ENCODE measurements at places on chromosomes 16 and 17.

- DNase-seq: no peak
Measured at GRCh38 chr16:46720619-46721018, 27.5 kb downstream of the MYLK3 start.

DNA sequence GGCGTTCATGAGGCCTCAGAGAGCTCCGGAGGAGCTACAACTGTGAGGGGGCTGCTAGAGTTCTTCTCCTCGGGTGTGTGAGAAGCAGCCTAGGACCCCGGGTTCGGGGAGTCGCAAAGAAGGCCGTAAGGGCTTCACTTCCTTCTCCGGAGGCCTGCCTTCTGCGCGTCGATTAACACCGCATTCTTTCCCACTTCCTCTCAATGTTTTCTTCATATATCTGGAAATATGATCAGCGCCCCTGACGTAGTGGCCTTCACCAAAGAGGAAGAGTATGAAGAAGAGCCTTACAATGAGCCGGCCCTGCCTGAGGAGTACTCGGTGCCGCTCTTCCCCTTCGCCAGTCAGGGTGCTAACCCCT is 449 bp downstream of the SMCR8 start:
- no peak for DNase-seq

GRCh38 chr16:72848028-72848400 is 199.9 kb downstream of the ZFHX3 start:
- DNase-seq: no peak

- DNase-seq: no peak
Measured at GRCh38 chr17:9443811-9444210, 131.8 kb downstream of the STX8 start.

GRCh38 chr17:48594538-48595277 is 1.1 kb upstream of the HOXB5 start:
- no peak for DNase-seq

GRCh38 chr17:38908676-38909181 is 16.7 kb upstream of the LASP1NB start:
- DNase-seq: peak; percentile 50

GRCh38 chr16:64159976-64160375 is 961.9 kb downstream of the CDH11 start:
- no peak for DNase-seq

DNA sequence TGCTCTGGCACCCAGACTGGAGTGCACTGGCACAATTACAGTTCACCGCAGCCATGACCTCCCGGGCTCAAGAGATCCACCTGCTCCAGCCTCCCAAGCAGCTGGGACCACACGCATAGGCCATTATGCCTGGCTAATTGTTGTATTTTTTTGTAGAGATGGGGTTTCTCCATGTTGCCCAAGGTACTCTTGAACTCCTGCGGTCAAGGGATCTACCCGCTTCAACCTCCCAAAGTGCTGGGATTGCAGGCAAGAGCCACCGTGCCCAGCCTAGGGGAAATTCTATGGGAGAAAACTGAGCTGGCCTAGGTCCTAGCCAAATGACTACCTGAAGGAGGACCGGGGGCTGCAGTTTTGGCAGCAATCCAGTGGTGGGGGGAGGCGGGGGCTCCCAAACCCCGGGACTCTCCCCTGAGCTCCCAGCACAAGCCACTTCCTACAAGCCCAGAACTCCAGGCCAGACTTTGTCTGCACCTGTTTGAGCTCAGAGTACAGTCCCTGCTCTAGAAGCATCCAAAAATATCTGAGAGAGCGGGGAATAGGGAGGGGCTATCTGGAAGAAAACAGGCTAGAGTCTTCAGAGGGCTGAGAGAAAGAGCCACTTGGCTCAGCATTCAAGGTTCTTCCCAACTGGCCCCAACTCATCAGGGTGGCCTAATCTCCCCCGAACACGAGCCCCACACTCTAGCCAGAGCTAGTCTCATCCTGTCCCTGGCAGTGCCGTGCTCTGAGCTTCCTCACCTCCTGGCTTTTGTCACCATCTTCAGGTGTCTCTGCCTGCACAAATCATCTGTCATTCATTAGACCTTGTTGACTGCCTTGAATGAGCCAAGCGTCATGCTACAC is 9.1 kb downstream of the SRL start:
- DNase-seq: no peak

DNA sequence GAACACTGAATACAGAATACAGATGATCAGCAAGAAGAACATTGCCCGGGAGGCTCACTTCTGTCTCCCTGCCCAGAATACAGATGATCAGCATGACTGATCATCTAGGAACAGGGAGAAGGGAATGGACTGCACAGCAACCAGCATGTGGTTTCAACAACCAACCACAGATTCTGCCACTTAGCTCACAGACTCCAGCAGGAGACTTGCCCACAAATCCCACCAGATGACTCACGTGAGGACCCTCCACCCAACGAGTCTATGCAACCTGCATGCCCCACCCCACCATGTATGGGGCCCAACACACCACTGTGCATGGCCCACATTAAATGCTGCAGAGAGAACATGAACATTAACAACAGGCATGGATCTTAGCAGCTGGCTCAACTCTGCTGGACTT is 36.1 kb upstream of the ALOX12 start:
- DNase-seq: no peak

DNA sequence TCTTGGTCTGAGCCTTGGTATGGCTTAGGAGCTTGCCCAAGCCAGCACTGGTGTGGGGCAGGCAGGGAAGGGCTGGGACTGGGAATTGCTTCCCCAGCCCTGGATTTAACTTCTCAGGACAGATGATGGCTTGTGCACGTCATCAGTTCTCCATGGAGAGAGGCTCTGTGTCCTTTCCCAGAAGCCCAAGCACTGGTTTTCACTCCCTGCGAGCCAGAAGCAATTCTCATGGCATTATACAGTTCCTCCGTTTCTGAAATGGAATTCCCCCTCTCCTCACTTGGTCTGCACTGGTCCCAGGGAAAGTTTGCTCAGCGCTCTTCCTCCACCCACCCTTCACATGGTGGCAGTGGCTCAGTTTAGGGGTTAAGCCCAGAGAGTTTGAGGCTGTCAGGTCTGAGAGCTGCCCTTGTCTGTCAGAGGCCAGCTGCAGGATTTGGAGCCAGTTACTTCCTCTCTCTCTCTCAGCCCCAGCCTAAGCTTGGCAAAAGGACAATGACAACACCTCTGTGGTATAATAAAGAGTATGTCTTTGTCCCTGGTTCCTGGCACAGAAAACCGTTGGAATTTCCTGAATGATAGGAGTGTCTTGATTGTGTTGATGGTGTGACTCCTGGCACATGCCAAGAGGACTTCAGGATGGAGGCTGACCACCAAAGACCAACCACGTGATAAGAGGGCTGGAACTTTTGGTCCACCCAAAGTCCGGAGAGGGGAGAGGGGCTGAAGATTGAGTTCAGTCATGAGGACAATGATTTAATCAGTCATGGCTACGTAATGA is 219.6 kb upstream of the TNRC6C start:
- no peak for DNase-seq

- DNase-seq: peak; percentile 92
Measured at GRCh38 chr17:18377437-18378204, at the start of gene EVPLL. TSS of gene EVPLL (plus strand) at chr17:18377778. CDS start at chr17:18380938, 3,160 bp downstream.

GRCh38 chr16:71319999-71320398 is 30.8 kb upstream of the CMTR2 start:
- no peak for DNase-seq

DNA sequence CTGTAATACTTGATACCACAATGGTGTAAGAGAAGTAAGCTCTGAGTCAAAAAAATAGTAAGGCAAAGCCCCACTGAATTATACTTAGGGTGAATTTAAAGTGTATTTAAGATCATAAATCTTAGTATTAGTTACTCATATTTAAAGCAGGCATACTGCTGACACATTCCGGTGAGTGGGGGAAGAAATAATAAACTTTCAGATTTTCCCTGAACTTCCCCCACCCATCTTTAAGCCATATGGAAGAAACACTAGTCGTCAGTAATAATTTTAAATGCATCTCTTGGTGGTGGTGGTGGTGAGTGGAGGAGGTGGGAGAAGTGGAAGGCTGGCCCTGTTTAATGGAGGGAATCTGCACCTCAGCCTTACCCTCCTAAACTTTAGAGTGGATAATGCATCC is 20.5 kb downstream of the MPHOSPH6 start:
- no peak for DNase-seq

DNA sequence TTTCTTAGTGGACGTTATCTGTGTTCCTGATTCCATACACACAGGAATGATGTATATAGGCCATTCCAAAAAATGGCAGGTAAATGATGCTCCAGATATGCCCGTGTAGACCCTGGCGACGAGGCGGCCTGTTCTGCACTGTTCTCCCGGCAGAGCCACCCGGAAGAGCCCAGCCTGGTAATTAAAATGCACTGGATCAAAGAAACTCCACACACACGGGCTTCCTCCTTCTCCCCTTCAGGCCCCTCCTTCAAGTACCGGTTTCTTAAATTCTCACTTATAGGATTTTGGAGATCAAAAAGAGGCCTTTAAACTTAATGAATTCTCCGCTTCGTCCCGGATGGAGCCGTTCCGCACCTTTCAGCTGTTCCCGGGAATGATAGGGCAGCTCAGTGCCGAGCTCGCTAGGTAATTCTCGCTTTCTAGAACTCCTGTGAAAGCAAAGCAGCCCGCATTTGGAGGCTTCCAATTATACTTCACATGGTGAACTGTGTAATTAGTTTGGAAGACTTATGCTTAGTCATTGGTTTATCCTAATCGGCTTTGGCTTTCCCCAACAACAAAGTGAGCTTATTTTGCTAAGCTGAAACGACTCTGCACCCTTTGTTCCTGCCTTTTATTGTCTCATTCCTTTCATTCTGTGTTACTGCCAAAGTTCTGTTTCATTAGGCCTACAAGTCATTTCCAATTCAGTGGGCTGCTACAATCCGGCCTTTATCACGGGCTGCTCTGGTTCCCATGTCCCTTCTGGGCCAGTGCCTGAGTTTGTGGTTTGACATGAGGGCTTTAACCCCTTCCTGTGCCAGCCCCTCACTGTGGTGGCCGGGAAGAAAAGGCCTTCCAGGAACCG is 150.0 kb downstream of the MSI2 start:
- DNase-seq: no peak

GRCh38 chr17:17531156-17531555 is 35.0 kb upstream of the RASD1 start:
- DNase-seq: no peak

DNA sequence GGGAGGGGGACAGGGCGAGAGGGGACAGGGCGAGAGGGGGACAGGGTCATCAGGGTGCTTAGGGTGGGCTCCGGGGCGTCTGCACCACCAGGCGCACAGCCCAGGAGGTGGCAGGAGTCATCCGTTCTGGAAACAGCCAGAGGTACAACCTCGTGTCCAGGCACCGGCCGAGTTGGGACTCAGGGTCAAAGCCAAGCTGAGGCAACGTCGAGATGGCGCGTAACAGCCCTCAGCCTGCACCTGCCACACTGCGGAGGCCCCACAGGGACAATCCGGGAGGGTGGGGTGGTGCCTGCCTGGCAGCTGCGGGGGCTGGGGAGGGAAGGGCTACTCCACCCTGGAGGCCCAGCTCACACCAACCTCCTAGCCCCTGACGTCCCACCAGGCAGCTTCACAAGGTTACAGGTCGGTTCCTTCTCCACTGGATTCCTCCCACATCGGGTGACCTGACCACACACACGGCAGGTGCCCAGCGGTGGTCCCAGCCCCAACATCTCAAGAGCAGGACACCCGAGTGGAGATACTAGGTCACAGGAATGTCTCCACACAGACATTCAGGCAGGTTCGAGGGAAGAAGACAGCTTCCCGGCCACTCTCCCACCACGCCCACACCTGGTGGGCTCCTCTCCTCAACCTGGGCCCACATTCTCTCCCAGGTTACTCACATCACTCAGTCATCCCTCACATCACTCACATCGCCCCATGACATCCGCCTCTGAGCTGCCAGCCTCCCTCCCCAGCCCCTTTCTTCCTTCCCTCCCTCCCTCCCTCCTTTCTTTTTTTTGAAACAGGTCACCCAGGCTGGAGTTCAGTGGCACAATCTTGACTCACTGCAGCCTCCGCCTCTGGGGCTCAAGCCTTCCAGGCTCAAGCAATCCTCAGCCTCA is 47.3 kb downstream of the RPH3AL start:
- peak; percentile 55 for DNase-seq

GRCh38 chr16:78571898-78572358 is 472.5 kb downstream of the WWOX start:
- no peak for DNase-seq

GRCh38 chr16:72443809-72444208 is 271.9 kb upstream of the PMFBP1 start:
- DNase-seq: no peak

- DNase-seq: no peak
Measured at GRCh38 chr16:15701975-15702970, 52.2 kb downstream of the NDE1 start.

- DNase-seq: no peak
Measured at GRCh38 chr17:44071198-44071520, 624 bp downstream of the G6PC3 start.

- DNase-seq: peak; percentile 60
Measured at GRCh38 chr17:81500047-81500446, 12.6 kb downstream of the ACTG1 start.

DNA sequence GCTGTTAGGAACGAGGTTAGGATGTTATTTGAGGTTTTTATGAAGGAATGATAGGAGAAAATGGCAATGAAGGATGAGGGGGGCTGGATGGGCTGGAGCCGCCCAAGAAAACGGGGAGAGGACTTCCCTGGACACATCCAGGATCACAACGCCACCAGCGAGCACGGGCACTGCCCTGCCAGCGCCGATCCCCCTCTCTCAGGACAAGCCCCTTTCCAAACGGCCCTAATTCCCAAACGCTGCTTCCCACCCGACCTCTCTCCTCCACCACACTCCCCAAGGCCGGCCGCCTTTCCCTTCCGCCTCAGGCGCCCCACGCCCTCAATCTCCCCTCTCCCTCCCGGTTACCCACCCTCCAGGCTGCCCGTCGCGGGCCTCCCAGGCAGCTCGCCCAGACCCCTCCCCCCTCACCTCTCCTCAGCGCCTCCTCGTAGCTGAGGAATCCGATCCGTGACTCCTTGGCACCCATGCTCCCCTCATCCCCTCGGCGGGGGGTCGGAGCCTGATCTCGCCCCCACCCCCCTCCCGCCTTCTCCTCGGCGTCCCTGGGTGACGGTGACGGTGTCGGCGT is 377 bp downstream of the USP32 start:
- no peak for DNase-seq

- peak; percentile 67 for DNase-seq
Measured at GRCh38 chr17:20073055-20073979, 64.2 kb downstream of the SPECC1 start.

DNA sequence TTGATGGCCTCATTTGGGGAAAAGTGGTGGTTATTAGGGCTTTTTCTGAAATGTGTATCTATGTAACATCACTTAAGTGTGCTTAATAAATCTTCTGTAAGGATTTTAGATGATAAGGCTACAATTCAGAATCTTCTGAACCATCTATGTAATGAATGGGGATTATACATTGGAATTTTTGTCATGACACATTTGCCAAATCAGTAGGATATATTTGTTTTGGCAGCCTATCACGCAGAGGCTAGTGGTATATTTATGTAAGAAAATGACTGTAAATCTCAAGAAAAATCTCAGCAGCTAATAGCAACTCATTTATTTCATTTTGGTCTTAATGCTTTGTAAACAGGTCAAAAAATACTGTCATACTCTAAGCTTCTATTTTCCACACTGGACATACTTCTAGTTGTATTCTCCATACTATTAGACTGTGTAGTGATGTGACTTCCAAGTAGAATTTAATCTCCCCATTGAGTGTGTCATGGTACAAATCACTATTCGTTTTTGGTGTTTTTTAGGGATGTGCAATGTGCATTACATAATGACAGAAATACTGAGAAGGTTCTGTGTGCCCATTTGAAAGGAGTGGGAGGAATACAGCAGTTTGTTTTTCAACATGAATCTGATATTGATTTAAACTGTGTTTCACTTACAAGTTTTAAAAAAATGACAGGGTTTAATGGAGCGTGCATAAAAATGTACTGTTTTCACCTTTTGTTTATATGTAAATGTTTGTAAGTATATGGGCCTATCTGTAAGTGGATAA is 29.2 kb downstream of the CLUH start:
- DNase-seq: no peak

Data from lower lobe of right lung (tissue), 2 donors.